ENCODE measurements at places on chromosomes 4 and X.

- no peak for DNase-seq
Observed at GRCh38 chr4:52472444-52472843, 186.7 kb downstream of the USP46 start.

- DNase-seq: no peak
Observed at GRCh38 chr4:41796545-41797210, 48.2 kb upstream of the PHOX2B start.

GRCh38 chr4:41620594-41621256 is 82.8 kb downstream of the LIMCH1 start:
- no peak for DNase-seq

- no peak for DNase-seq
Observed at GRCh38 chr4:153628796-153629315, 55.2 kb upstream of the TLR2 start.

GRCh38 chrX:49840679-49841078 is 11.6 kb downstream of the PAGE4 start:
- peak; percentile 4 for DNase-seq

GRCh38 chr4:3461515-3462291 is 1.4 kb upstream of the DOK7 start:
- DNase-seq: no peak

DNA sequence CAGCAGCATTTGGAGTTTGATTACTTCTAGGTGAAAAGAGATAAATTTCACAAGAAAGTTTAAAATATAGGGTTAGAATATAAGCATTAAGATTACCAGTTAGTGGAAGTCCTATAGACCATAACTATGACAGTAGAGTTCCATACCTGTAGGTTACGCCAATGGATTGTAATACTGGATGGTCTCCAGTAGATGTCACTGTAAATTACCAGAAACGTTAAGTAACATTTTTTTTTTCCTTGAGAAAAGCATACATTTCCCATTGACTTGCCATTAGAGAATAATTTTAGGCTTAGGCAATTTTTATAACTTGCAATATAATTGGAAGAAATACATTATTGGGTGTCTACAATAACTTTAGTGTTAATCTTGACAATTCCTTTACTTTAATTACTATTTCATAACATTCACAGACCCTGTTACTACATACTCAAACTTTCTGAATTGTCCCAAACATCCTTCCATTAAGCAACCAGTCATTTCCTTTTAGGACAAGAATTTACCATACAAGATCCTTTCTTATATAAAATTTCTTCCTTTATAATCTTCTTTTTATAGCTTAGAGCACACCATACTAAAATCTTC is 304.1 kb upstream of the TECRL start:
- no peak for DNase-seq

DNA sequence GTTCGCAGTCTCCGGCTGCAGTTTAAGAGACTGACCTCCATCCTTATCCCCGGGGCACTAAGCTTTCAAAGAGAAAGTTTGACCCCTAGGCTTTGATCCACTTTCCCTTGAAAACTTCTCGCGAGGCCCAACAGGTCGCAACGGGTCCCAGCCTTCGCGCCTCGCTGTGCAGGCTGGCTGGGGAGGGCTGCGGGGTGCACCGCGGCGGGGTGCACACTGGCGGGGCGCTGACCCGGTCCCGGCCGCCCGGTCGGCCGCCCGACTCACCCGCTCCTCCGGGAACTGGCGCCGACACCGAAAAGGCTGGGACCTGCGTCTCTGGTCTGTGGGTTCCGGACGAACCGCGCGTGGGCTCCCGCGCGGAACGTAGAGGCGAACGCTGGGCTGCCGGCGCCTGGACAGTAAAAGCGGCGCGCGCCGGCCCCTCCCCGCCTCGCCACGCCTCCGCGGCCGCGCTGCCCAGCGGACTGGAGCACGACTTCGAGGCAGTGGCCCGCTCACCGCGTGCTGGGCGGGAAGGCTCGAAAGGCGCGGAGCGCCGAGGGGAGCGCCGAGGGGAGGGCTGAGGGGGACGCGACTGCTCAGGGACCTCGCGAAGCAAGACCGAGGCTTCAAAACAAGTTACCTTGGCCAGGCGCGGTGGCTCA is at the start of gene TAF7L:
TAF7L (minus strand) TSS at position 378 of the 647 bp plus-strand sequence. CDS start 3,791 bp downstream, outside the sequence.
- no peak for DNase-seq

DNA sequence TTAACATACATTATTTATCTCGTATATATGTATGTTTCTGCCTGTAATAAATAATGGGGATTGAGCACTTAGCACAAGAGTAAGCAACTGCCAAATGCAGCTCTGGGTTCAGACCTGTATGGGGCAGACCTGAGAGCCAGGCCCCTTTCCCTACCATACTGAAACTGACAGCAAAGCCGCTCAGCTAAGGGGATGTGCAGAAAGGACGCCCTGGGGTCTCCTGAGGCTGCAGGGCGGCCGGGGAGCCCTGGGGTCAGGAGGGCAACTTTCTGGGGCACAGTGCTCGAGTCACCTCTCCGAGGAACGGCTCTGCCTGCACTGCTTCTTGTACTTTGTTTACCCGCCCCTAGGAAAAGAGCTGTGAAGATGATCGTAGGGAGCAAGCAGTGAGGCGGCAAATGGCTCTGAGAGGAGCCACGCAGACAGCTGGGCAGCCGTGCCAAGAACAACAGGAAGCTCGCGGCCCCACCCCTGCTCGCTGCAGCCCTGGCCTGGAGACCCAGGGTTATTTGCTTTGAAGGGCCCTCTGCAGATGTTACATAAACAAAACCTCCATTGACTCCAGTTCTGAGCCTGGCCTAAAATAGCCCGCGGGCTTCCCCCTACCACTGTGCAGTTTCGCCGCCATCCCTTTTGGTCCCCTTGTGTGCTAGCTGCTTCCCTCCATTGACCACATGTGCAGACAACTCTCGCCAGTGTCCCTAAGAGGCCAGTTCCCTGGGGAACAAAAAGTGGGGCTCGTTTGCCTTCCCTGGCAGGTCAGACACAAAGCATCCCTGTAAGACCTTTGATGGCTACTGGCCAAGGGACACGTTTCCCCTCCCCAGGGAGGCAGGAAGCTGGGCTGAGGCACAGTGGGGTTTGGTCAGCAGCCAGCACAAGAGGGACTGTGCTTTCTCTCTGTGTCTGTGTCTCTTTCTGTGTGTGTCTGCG is 111.3 kb upstream of the LNX1 start:
- DNase-seq: no peak

GRCh38 chrX:95884186-95884585 is 800.5 kb upstream of the DIAPH2 start:
- DNase-seq: no peak

Measured in hematopoietic multipotent progenitor cell treated with erythropoietin and hydrocortisone succinate and interleukin-3 and kit ligand, for 17 days (in vitro differentiated cells).